Activated naive CD8-positive, alpha-beta T cell treated with anti-CD3 and anti-CD28 coated beads, Interleukin-2, amount 10 ng/mL, durations not matched to agents 7 days and 5 days (primary cell): ENCODE measurements at places on chromosomes 3 and 15. TPM values are rescaled to one million over a fixed set of nuclear protein-coding genes. Genes with fewer than 3 reads are reported as not detected.

The SUMF1 gene
- 13.7 TPM for total RNA-seq

The ACSBG1 gene
- total RNA-seq = not detected

The STAB1 gene
- 10.5 TPM for total RNA-seq

The ANKUB1 gene
- not detected for total RNA-seq

DNA sequence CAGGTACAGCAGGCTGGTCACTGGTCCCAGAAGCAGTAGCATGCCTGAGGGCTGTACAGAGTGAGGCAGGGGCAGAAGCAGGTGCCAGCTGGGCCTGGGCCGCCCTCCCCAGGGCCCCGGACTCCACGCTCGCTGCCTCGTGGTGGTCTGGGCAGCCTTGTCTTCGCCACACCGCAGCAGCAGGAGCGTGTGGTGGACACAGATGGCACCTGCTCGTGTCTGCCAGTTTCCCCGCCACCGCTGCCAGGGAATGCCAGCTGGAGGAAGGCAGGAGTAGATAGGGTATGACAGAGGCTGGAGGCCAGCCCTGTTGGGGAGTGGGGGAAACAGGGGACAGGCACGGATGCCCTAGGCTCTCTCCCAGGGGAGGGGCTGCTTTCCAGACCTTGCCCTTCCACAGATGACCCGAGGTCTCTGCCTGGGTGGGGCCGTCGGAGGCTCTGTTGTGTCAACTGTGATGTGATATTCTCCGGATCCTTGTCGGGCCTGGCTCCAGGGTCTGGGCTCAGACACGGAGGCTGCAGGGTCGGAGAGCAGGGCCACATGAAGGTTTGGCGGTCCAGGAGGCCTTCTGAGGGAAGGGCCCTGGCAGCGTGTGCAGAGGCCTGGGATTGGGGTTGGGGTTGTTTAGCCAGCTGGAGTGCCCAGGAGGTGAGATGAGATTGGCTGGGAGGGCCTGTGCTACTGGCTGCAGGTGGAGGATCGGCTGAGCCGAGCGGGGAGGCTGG is 33.6 kb downstream of the GOLGA6L10 start:
- H3K27me3 ChIP-seq = peaks cover 6% of the 10 kb centered on the region
- H3K36me3 ChIP-seq = peaks cover 1% of the 10 kb centered on the region
- no peak overlapping the region for H3K4me3 ChIP-seq

- DNase-seq = no peak
- H3K27me3 ChIP-seq = peaks cover 11% of the 10 kb centered on the region
- no peaks in the 10 kb centered on the region for H3K36me3 ChIP-seq
- peaks cover 2% of the 10 kb centered on the region for H3K4me1 ChIP-seq
- no peak overlapping the region for H3K27ac ChIP-seq
Observed at GRCh38 chr3:53820756-53821580, 25.3 kb downstream of the CHDH start.

DNA sequence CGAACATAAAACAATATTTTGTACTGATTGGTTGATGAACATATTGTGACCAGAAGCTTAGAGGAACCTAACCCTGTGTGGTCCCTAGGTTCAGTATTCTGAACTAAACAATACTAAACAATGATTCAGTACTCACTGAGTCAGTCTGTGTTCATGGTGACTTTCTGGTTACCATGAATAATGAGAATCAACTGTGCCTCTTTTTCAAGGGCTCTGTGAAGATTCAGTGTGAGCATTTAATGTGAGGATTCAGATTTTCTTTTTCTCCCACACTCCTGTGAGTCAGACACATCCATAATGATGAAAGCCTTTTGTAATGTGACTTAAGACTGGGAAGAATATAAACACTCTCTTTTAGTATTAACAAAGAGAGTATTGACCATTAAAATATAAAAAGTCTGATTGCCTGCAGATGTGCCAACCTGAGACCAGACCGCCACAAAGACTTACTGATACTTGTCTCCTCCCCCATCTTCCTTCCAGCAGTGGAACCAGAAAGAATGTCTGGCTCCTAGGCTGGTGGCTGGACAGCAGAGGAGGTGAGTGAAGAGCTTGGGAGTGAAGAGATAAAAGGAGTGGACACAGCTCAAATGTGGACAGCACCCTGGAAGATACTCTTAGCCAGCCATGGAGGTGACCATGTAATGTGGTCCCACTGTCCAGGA is 17.6 kb upstream of the ACTL6A start:
- H3K4me3 ChIP-seq = no peak overlapping the region
- no peaks in the 10 kb centered on the region for H3K36me3 ChIP-seq
- DNase-seq = no peak
- H3K4me1 ChIP-seq = peaks cover 2% of the 10 kb centered on the region
- H3K27ac ChIP-seq = no peak overlapping the region
- H3K27me3 ChIP-seq = peaks cover 7% of the 10 kb centered on the region

GRCh38 chr3:98730338-98730737 is 32.8 kb upstream of the ST3GAL6 start:
- no peaks in the 10 kb centered on the region for H3K36me3 ChIP-seq
- H3K4me1 ChIP-seq = peaks cover 21% of the 10 kb centered on the region
- no peak overlapping the region for H3K4me3 ChIP-seq
- no peak overlapping the region for H3K27ac ChIP-seq
- DNase-seq = no peak
- peaks cover 67% of the 10 kb centered on the region for H3K27me3 ChIP-seq

- no peak for DNase-seq
- H3K27me3 ChIP-seq = peaks cover 33% of the 10 kb centered on the region
- no peak overlapping the region for H3K4me3 ChIP-seq
- H3K27ac ChIP-seq = no peak overlapping the region
Observed at GRCh38 chr3:124890573-124891190, 3.5 kb upstream of the ITGB5 start.

- no peak overlapping the region for H3K27ac ChIP-seq
- no peaks in the 10 kb centered on the region for H3K4me1 ChIP-seq
- DNase-seq = no peak
- no peaks in the 10 kb centered on the region for H3K27me3 ChIP-seq
- H3K36me3 ChIP-seq = no peaks in the 10 kb centered on the region
- H3K4me3 ChIP-seq = no peak overlapping the region
Observed at GRCh38 chr15:27797765-27798164, 301.4 kb downstream of the OCA2 start.

DNA sequence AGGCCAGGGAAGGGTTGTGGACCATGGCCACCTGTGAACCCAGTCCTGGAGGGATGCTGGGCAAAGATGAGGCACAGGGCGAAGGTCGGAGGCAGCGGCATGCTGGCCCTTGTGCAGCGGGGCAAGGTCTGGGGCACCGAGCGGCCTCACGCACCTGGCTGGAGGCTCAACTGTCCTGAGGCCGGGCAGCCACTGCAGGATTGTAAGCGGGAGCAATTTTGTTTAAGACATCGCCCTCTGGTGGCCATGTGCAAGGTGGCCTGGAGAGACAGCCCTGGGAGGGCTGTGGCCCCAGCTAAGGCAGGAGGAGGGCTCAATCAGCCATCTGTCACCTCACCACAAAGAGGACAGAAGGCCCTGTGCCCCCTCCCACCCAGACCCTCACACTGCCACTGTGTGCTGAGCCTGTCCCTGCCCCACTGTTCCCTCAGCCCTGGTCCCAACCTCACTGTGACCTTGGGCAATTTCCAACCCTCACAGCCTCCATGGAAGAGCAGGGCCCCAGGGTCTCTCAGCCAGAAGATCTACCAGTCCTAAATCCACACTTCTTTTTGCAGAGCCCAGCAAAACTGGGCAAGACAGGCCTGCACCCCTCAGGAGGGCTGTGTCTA is 46.2 kb downstream of the TPRA1 start:
- peaks cover 4% of the 10 kb centered on the region for H3K4me1 ChIP-seq
- no peak overlapping the region for H3K4me3 ChIP-seq
- H3K27ac ChIP-seq = no peak overlapping the region
- H3K36me3 ChIP-seq = no peaks in the 10 kb centered on the region
- H3K27me3 ChIP-seq = peaks cover 22% of the 10 kb centered on the region
- peak; percentile 63 for DNase-seq

- H3K4me1 ChIP-seq = no peaks in the 10 kb centered on the region
- no peaks in the 10 kb centered on the region for H3K27me3 ChIP-seq
- DNase-seq = no peak
- H3K27ac ChIP-seq = no peak overlapping the region
- H3K4me3 ChIP-seq = no peak overlapping the region
Observed at GRCh38 chr15:87985451-87985850, 271.1 kb downstream of the NTRK3 start.
